NCI-H1092 (cell line): ENCODE measurements at places on chromosomes 4 and X.

DNA sequence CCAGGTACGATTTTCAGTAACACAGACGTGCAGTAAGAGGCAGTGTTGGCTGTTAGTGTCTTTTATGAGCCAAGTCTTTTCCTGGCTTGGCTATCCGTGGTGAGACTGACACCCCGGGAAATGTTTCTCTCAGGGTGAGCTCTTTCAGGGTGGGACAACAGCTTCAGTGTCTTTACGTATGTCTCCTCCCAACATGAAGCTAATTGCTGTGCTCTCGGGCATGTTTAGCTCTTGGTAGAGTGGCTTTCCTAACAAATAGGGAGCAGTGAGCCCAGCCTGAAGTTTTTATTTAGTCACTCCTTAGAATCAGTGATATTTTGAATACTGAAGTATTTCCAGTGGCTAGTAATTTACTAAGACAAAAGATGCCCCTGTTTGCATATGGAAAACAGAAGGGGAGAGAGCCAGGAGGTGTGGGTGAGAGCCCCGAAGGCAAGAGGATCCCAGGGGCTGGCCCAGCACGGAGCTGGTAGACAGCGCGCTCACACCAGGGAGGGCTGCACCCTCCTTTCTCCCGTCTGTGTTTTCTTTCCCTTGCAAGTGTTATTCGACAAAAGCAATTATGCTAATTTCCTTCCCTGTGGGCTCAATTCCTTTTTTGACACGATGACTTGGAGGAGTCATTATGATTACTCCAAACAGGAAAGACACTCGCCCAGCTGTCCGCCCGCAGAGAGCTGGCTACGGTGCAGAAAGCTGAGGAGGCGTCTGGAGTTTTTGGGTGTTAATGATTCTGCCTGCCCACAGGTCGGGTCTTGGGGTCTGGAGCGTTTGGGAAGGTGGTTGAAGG lies 47.7 kb downstream of the PDGFRA start:
- no peak for DNase-seq

DNA sequence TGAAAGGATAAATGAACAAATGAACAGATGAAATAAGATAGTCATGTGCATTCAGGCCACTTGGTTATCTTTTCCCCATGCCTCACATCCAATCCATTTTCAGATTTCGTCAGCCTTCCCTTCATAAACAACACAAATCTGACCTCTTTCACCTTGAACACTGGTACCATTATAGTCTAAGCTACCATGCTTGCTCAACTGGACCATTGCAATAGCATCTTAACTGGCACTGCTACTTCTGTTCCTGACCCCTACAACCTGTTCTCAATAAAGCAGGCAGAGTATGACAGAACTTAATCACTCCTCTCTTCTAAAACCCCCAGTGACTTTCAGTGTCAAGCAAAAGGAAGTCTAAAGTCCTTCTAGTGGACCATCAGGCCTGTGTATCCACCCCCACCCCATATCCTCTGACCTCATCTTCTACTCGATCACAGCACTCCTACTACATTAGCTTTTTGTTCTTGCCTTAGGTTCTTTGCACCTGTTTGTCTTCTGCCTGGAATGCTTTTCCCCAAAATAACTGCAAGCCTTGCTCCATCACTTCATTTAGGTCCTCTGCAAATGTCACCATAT lies 40.7 kb downstream of the LARP7 start:
- no peak for DNase-seq

- DNase-seq: no peak
These were observed 2054.9 kb downstream of the PCDH7 start for GRCh38 chr4:32775049-32775448.

- DNase-seq: no peak
These were observed 29.6 kb downstream of the CLCN4 start for GRCh38 chrX:10186355-10186754.

GRCh38 chr4:120059036-120059435 lies 7.6 kb downstream of the MAD2L1 start:
- no peak for DNase-seq

- DNase-seq: no peak
These were observed 58.8 kb upstream of the ATP6AP2 start for GRCh38 chrX:40521868-40522450.

DNA sequence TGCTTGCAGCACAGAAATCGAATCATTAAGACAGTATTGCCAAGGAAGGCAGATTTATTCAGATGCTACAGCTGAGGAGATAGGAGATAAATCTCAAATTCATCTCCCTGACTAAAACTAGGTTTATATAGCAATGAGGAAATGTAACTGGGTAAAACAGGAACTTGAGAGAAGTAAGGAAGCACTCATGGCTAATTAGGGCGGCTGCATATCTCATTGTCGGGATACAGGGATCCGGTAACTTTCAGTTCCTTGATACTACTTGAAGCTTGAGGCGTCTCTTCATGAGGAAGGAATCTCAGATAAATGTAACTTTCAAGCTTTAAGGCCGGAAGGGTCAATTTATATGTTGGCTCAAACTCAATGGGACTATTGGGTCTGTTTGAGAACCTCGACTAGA lies 129.2 kb upstream of the WDR1 start:
- no peak for DNase-seq

- DNase-seq: no peak
These were observed 152.7 kb downstream of the RELL1 start for GRCh38 chr4:37533286-37534033.

DNA sequence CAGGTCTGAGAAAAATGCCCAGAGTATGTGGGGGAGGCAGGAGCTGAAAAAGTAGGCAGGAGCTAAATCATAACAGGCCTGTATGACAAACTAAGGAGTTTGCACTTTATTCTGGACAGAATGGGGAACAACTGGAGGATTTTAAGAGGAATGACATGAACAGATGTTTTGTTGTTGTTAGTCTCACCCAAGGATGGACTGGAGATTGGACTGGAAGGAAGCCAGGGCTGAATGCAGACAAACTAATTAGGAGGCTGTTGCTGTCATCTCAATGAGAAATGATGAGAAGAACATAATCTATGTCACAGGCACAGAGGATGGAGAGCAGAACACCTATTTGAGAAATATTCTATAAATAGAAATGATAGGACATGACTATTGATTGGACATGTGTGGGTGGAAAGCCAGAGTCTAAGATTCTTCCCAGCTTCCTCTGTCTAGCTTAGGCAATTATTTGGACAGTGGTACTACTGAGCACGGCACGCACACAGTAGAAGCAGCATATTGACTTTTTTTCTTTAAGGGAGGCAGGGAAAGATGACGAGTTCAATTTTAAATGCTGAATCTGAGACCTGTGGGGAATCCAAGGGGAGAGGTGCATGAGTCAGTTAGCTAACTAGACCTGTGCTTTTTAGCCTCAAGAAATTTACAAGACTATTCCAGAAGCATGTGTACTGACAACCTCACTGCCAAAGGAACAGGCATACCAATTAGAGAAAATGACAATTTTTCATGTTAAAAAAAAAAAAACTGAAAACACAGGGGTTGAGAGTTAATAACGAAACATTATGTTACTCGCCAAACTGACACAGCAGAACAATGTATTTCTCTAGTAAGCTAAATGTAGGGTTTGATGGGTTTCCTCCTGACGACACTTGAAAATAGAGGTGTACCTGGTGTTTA lies 963 bp upstream of the USO1 start:
- DNase-seq: no peak

DNA sequence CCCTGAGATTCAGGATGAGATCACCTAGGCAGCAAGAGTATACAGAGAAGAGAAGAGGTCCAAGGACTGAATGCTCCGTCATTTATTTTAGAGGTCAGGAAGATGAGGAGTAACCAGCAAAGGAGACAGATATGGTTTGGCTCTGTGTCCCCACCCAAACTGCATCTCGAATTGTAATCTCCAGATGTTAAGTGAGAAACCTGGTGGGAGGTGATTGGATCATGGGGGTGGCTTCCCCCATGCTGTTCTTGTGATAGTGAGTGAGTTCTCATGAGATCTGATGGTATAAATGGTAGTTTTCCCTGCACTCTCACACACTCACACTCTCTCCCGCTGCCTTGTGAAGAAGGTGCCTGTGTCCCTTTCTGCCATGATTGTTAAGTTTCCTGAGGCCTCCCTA lies 60.8 kb downstream of the MID1IP1 start:
- no peak for DNase-seq

DNA sequence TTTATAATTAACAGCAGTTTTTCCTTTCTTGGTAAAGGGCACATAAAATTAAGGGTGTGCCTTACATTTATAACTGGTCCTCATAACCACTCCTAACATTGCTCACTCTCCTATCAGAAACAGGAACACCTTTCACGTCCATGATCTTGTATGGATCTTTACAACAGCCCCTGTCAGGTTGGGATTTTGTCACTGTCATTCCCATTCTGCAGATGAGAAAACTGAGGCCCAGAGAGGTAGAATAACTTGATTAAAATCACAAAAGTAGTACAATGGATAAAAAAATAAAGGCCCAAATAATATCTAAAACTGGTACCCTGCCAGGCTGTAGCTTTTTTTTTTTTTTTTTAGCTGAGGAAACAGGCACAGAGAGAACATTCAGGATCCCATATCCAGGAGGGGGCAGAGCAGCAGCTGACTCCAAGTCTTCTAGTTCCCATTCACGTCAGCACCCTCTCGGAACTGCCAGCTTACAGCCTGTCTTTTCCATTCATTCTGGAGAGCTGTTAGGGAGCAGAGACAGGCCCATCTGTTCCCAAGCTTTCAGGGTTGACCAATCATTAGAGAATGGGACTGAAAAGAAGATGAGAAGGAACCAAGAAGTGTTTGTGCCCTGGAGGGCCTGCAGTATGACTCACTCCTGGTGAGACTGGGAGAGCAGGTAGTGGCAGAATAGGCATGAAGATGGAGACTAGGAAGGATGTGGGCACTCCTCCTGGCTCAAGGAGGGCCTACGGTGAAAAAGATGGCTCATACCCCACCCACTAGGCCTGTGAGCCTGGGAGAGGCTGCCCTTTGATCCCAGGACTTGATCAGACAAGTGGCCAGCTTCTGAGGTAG lies 7.3 kb downstream of the SUV39H1 start:
- no peak for DNase-seq

GRCh38 chr4:181938631-181939030 lies 304.6 kb upstream of the TENM3 start:
- DNase-seq: no peak

DNA sequence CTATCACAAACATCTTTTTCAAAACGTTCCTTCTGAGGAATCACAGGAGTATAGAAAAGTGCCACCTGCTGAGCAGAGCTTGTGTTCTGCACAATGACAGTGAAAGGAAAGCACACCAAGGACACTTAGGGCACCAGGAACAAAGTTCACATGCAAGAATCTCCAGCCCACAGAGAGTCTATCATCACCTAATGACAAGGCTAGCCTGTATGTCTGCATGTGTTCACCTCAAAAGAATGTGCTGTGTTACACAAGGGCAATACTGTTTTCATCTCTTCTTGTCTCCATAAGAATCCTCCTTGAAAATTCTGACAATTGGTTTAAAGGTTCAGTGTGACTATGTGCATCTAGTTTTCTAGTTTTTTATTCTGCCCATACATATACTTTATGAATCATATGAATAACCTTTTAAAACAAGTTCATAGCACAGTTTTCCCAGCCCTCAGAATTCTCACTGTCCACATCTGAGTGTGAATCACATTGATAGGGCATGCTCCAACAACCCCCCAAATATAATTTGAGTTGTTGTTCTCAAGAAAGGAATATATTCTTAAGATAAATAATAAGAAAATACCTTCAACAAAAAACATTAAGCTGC lies 118.0 kb downstream of the PWWP3B start:
- no peak for DNase-seq

DNA sequence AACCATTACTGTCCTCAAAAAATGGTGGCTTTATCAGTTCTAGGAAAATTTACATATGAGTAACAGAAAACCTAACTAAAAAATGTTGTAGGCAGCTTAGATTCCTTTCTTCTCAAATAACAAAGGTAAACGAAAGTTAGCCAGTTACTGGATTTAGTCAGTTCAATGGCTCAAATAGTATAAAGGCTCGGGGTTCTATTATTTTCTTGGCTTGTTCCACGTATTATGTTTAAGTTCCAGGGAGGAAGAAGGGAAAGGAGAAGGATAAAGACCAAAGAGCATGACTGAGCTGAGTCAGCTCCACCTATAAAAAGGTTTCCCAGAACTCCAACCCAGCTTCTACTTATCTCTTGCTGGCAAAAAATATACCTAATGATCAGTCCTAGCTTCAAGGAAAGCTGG lies 41.0 kb upstream of the MAB21L2 start:
- no peak for DNase-seq

GRCh38 chrX:9582956-9583355 lies 118.1 kb downstream of the TBL1X start:
- no peak for DNase-seq

DNA sequence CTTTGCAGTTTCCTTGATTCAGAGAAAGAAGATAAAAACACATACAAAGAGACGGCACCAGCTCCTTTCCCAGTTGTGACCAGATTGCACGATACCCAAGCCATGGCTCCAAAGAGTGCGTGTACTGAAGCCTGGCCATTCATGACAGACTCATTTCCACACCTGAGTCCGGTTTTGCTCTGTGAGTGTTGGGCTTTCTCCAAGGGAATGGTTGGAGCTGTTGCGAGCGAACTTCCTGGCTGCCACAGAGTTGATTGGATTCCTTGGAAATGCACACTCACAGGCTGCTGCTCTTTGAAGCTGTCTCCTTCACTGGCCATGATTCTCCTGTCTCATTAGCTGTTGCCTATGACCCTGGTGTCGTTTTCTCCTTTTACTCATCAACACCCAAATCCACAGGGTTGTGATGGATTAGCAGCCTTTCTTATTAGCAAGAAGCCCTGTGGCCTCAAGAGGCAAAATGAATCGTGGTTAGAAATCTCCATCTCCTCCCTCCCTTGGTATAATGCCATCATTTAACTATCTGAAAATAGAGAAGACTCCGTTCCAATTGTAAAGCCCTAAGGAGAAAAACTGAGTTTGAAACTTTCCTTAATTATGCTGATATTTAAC lies 43.9 kb upstream of the BBS12 start:
- DNase-seq: no peak

- no peak for DNase-seq
These were observed 12.0 kb upstream of the KLB start for GRCh38 chr4:39394706-39395105.

GRCh38 chr4:4574792-4575191 lies 32.9 kb upstream of the STX18 start:
- no peak for DNase-seq

DNA sequence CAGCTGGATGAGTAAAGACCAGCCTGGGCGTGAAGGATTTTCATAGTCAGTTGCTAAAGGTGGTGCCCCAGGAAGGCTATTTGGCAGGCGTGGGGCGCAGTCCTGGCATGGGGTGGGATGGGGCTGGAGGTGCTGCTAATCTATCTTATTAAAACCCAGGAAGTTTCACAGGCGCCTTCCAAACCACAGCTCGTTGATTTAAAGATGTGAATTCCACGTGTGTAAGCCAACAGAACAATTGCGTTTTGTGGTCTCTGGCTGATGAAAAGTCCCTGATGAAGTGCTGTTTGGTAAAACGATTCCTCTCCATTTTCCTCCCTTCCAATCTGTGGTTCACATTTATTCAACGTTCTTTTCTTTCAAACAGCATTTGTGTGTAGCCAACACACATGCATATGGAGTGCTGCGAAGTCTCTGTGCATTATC lies 105.0 kb downstream of the TBL1X start:
- DNase-seq: no peak

DNA sequence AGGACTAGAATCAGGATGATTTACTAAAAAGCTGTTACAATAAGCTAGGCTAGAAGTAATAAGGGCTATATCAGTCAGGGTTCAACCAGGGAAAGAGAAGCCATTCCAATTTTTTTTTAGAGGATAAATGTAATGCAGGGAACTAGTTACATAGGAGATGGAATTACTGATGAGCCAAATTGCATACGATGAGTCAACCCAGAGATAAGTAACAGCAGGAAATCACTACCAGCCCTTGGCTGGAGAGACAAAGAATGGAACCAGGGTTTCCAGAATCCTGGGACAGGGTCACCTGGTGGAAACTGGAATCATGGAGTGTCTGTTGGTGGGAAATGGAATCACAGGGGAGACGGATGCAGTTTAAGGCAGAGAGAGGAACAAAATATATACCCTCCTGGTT lies 13.1 kb upstream of the MAGEA4 start:
- DNase-seq: no peak
